ENCODE measurements at places on chromosomes 5 and 9.

GRCh38 chr5:102911973-102912372, 156.9 kb downstream of the PAM start:
- DNase-seq = no peak

- DNase-seq = no peak
These were observed 3.2 kb downstream of the FCN1 start for GRCh38 chr9:134914501-134914834.

DNA sequence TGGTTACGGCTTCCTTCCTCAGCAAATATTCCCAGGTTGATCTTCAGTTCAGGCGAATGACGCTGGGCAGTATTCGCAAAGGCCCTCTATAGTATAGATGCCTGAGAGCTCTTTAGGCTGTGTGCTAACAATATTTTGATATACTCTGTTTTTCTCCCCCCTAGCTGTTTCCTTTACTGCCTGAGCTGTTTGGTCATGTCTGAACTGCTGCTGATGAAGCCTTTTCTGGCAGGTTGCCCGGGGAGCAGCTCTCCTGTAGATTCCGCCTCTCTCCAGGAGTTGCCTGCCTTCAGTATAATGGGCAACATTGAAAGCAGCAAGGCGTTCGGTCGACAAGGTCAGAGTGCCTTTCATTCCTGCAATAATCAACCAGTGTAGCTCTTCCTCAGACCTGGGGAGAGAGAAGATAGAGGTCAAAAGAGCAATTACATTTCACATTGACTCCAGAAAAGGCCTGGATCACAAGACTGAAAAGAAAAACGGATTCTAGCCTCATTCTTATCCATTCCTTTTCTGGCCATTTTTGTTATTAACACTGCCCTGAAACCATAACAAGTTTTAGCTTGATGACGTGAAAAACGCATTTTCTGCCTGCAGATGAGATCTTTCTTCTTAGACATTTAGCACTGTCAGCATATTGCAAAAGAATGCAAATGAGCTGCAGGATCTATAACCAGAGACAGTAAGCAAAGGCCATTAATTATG, 60.1 kb upstream of the ZNF608 start:
- DNase-seq = peak; percentile 43

GRCh38 chr9:137034709-137035506, 3.0 kb upstream of the FUT7 start:
- DNase-seq = peak; percentile 98

DNA sequence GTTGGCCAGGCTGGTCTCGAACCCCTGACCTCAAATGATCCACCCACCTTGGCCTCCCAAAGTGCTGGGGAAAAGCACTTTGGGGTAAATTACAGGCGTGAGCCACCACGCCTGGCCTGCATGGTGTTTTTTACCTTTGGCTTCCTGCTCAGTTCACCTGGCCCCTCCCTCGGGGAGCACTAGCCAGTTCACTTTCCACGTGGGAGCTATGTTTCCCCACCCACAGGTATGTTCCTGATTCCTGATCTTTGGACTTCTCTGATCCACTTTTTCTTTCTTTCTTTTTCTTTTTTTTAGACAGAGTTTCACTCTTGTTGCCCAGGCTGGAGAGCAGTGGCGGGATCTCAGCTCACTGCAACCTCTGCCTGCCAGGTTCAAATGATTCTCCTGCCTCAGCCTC, 15.8 kb downstream of the DAB2IP start:
- DNase-seq = no peak
